ENCODE measurements at places on chromosomes 12 and 14. TPM values are rescaled to one million over a fixed set of nuclear protein-coding genes. Genes with fewer than 3 reads are reported as not detected.

- DNase-seq = no peak
- H3K36me3 ChIP-seq = no peaks in the 10 kb centered on the region
- H3K4me3 ChIP-seq = no peak overlapping the region
These were observed 29.0 kb upstream of the AKAP6 start for GRCh38 chr14:32300136-32300535.

- no peaks in the 10 kb centered on the region for H3K27me3 ChIP-seq
- no peaks in the 10 kb centered on the region for H3K36me3 ChIP-seq
- H3K27ac ChIP-seq = no peak overlapping the region
- no peaks in the 10 kb centered on the region for H3K4me1 ChIP-seq
These were observed 131.0 kb upstream of the TMTC2 start for GRCh38 chr12:82555699-82556098.

- H3K36me3 ChIP-seq = no peaks in the 10 kb centered on the region
- no peak for DNase-seq
- no peak overlapping the region for H3K4me3 ChIP-seq
These were observed 5.3 kb upstream of the CDCA4 start for GRCh38 chr14:105026033-105026785.

The LYZ gene
- 0.21 TPM for total RNA-seq

GRCh38 chr12:102478405-102479098, 1.8 kb downstream of the IGF1 start:
- peaks cover 4% of the 10 kb centered on the region for H3K4me1 ChIP-seq
- H3K27me3 ChIP-seq = peaks cover 22% of the 10 kb centered on the region
- DNase-seq = no peak

DNA sequence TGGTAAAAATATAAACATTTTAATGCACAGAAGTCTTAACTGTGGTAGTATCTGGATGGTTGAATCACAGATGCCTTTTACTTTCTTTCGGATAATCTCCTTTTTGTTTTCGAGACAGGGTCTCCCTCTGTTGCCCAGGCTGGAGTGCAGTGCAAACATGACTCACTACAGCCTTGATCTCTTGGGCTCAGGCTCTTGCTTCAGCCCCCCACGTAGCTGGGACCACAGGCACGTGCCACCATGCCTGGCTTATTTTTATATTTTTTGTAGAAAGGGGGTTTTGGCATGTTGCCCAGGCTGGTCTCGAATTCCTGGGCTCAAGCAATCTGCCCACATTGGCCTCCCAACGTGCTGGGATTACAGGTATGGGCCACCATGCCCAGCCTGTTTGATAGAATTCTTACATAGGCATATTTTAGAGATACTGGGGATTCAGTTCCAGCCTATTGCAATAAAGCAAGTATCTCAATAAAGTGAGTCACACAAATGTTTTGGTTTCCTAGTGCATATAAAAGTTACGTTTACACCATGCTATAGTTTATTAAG, 99.2 kb downstream of the SNAPC1 start:
- H3K27ac ChIP-seq = no peak overlapping the region
- no peak for DNase-seq
- peaks cover 24% of the 10 kb centered on the region for H3K27me3 ChIP-seq
- H3K4me1 ChIP-seq = peaks cover 3% of the 10 kb centered on the region
- no peak overlapping the region for H3K4me3 ChIP-seq

DNA sequence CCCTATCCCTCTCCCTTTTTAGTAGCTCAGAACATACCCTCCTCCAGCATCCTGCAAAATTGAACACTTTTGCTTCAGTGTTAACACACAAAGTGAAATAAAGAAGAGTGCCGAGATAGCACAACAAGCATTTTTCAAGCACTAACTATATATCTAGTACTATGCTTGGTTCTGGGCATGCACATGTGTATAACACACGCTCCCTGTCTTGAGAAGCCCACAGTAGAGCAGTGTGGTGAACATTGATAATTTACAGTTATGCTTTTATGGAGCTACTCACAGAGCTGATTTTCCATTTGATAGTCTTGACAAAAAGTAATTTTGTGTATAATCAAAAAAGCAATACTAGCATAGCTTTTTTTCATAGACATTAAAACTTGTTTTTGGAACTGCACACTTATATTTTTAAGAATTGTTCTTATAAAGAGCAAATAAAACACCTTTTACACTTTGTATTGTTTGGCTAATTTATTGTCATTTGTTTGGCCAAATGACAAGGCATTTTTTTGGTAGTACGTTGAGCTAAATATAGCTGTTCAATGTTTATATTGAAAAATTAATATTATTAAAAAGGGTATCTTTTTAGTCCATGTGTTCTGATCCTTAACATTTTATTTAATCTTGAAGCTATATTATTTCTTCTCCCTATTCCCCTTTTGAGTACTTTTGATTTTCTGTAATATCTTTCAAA, 39.7 kb downstream of the LEMD3 start:
- peaks cover 10% of the 10 kb centered on the region for H3K36me3 ChIP-seq
- H3K4me1 ChIP-seq = peaks cover 4% of the 10 kb centered on the region
- no peak for DNase-seq
- no peaks in the 10 kb centered on the region for H3K27me3 ChIP-seq
- no peak overlapping the region for H3K4me3 ChIP-seq
- H3K27ac ChIP-seq = peak overlapping the region; percentile 39

DNA sequence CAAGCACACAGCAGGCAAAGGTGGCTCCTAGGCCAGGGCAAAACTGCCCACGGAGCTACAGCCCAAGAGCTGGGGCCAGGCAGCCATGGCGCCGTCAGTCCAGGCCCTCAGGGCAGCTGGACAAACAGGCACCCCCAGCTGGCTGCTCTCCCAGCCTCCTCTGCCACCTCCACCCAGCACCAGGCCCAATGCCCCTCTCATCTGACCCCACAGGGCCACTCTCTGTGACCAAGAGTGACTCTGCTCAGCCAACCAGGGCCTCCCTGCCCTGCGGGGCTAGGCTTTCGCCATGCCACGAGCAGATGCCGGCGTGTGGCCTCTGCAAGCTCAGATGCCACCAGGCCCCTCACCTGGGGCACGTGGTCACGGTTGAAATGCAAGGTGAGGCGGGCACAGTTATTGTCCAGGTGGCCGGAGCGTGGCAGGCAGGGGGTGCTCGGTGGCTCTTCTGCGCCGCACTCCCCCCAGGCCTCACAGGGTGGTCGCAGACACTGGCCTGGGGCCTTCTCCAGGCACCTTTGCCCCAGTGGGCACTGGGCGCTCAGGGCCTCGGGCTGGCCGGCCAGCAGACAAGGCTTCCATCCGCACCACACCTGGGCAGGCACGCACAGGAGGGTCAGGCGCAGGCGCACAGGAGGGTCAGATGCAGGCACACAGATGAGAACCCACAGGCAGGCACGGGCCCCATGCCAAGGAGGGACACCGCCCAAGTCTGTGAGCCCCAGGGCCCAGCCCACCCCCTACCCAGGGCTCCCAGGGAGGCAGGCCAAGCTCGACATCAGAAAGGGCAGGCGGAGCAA, 23.0 kb downstream of the JAG2 start:
- no peak for DNase-seq
- no peak overlapping the region for H3K4me3 ChIP-seq
- no peaks in the 10 kb centered on the region for H3K27me3 ChIP-seq
- no peak overlapping the region for H3K27ac ChIP-seq
- H3K36me3 ChIP-seq = no peaks in the 10 kb centered on the region
- no peaks in the 10 kb centered on the region for H3K4me1 ChIP-seq

- DNase-seq = no peak
- peaks cover 29% of the 10 kb centered on the region for H3K36me3 ChIP-seq
- peaks cover 20% of the 10 kb centered on the region for H3K4me1 ChIP-seq
- no peak overlapping the region for H3K4me3 ChIP-seq
- H3K27ac ChIP-seq = no peak overlapping the region
These were observed 54.1 kb downstream of the ADIPOR2 start for GRCh38 chr12:1744932-1745331.

- H3K27ac ChIP-seq = no peak overlapping the region
- no peak for DNase-seq
- H3K36me3 ChIP-seq = no peaks in the 10 kb centered on the region
- H3K4me3 ChIP-seq = no peak overlapping the region
- peaks cover 5% of the 10 kb centered on the region for H3K4me1 ChIP-seq
- H3K27me3 ChIP-seq = no peaks in the 10 kb centered on the region
These were observed 394.9 kb downstream of the CCDC91 start for GRCh38 chr12:28585146-28585545.

DNA sequence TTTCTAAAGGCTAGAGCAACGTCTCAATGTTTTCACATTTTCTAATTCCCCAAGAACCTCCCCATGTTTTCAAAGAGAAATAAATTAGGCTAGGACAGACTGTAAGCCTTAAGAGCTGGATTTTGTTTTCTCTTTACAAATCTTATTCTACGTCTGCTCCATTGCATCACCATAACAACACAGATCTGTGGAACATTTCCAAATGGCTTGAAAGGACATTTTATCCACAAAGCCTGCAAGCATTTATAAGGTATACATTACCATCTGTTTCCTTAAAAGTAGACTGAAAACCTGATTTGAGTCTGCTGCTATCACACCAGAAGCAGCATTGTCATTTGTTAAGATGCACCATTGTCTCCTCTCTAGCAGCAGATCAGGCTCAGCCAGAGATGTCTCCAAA, 115.3 kb upstream of the PLEKHA5 start:
- H3K27ac ChIP-seq = no peak overlapping the region
- no peak overlapping the region for H3K4me3 ChIP-seq
- H3K27me3 ChIP-seq = peaks cover 3% of the 10 kb centered on the region
- DNase-seq = no peak
- H3K36me3 ChIP-seq = no peaks in the 10 kb centered on the region

The TTC6 gene
- not detected for total RNA-seq

The NCKAP5L gene
- 39.1 TPM for total RNA-seq

All from osteocyte (in vitro differentiated cells).